Activated naive CD4-positive, alpha-beta T cell treated with anti-CD3 and anti-CD28 coated beads for 36 hours (primary cell): ENCODE measurements at places on chromosomes 12 and 14. TPM values are rescaled to one million over a fixed set of nuclear protein-coding genes. Genes with fewer than 3 reads are reported as not detected.

DNA sequence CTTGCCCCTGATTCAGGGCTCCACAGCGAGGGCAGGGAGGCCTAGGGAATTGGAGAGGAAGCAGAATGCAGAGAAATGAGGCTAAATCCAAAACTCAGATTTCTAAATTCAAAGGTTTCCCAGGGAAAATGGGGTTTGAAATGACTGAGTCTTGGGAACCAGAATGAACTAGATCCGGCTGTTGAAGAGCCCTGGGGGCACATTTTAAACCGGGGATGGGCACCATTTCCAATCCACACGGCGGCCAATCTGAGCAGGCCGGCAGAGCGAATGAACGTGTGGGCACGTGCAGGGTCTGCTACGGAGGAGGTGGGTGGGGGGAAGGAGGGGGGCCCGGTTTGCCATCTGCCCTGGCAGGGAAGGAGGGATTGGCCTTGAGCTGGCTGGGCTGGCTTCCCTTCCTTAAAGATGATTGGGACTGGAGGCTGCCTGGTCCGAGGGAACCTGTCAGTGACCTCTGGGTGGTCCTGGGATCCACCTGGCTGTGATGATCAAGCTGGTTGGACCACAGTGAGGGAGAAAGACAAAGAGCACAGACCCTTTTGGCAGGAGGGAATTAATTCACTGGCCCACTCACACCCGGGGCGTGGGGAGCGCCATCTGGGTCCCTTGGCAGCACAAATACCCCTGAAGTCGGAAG, 161.0 kb downstream of the RBM19 start:
- no peaks in the 10 kb centered on the region for H3K27me3 ChIP-seq
- no peak overlapping the region for H3K4me3 ChIP-seq
- peaks cover 20% of the 10 kb centered on the region for H3K36me3 ChIP-seq
- DNase-seq = no peak
- H3K27ac ChIP-seq = no peak overlapping the region

GPR65 gene
- 10.4 TPM for total RNA-seq

DNA sequence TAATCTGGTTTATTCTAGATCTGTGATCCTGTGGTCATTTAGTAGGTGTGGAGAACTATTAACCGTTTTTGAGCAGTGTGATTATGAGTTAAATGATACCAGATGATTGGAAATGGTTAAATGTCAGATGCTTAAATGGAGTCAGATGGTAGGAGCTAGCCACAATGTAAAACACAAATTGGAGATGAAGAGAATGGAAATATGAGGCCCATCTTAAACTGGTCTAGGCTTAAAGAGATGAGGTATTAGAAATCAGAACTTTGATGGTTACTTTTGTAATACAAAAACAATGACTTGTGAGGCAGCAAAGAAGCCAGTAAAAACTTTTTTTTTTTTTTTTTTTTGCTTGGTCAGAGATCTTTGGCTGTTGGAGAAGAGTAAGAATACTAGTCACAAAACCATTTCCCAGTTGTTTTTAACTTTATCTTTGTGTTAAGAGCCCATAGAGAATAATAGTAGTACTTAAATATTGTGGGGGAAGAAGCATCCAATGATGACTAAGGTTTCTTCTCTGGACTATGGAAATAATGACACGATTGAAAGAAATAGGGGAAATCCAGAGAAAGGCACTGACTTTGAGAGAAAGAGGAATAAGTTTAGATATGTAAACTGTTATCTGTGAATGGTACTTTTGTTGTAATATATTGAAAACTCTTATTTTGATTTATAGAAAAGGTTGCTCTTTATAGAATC, 95.9 kb downstream of the WNK1 start:
- peaks cover 50% of the 10 kb centered on the region for H3K4me1 ChIP-seq
- H3K4me3 ChIP-seq = no peak overlapping the region
- peaks cover 4% of the 10 kb centered on the region for H3K36me3 ChIP-seq
- H3K27ac ChIP-seq = peak overlapping the region; percentile 77

B4GALNT3 gene
- total RNA-seq = 1.2 TPM

- no peak overlapping the region for H3K4me3 ChIP-seq
- DNase-seq = no peak
- H3K36me3 ChIP-seq = peaks cover 2% of the 10 kb centered on the region
- H3K4me1 ChIP-seq = peaks cover 13% of the 10 kb centered on the region
- H3K27ac ChIP-seq = no peak overlapping the region
Measured at GRCh38 chr14:101774006-101774795, 12.7 kb downstream of the PPP2R5C start.

DNA sequence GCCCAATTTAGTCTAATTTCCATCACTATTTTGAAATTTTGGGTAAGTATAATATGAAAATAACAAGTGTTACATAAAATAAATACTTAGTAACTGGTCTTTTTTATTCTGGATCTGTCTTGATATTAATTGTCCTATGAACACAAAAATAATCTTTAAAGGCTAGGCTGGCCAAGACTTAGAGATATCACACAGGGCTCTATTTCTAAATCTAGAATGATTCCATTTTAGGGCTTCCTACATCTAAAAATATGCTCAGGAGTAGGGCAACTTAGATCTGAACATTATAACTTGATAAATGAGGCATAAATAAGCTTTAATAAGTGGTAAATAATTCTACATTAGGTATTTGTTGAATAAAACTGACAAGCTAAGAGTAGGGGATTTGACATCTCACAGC, 23.1 kb upstream of the SNAPC1 start:
- DNase-seq = no peak
- peak overlapping the region; percentile 66 for H3K27ac ChIP-seq
- peaks cover 23% of the 10 kb centered on the region for H3K4me1 ChIP-seq
- H3K4me3 ChIP-seq = no peak overlapping the region

EAPP gene
- total RNA-seq = 35.4 TPM

- H3K27me3 ChIP-seq = peaks cover 9% of the 10 kb centered on the region
- no peak for DNase-seq
- H3K4me1 ChIP-seq = no peaks in the 10 kb centered on the region
- H3K27ac ChIP-seq = no peak overlapping the region
- no peak overlapping the region for H3K4me3 ChIP-seq
Measured at GRCh38 chr14:103198131-103199105, 75.2 kb downstream of the TNFAIP2 start.

GRCh38 chr14:58479975-58480374, 52.5 kb downstream of the KIAA0586 start:
- peaks cover 15% of the 10 kb centered on the region for H3K36me3 ChIP-seq
- no peak for DNase-seq
- H3K27me3 ChIP-seq = no peaks in the 10 kb centered on the region
- no peaks in the 10 kb centered on the region for H3K4me1 ChIP-seq
- H3K4me3 ChIP-seq = no peak overlapping the region
- H3K27ac ChIP-seq = no peak overlapping the region

GRCh38 chr14:85634205-85634604, 104.3 kb downstream of the FLRT2 start:
- H3K4me3 ChIP-seq = no peak overlapping the region
- H3K27ac ChIP-seq = no peak overlapping the region
- no peaks in the 10 kb centered on the region for H3K36me3 ChIP-seq
- no peaks in the 10 kb centered on the region for H3K27me3 ChIP-seq

GRCh38 chr14:89892953-89893352, 61.6 kb downstream of the EFCAB11 start:
- H3K4me3 ChIP-seq = no peak overlapping the region
- H3K36me3 ChIP-seq = no peaks in the 10 kb centered on the region
- H3K4me1 ChIP-seq = no peaks in the 10 kb centered on the region
- H3K27ac ChIP-seq = no peak overlapping the region
- no peak for DNase-seq
